ENCODE measurements at places on chromosomes 1 and 21. TPM values are rescaled to one million over a fixed set of nuclear protein-coding genes. Genes with fewer than 3 reads are reported as not detected.

GRCh38 chr1:7420098-7420445 is 351.0 kb upstream of the VAMP3 start:
- DNase-seq = no peak

DNA sequence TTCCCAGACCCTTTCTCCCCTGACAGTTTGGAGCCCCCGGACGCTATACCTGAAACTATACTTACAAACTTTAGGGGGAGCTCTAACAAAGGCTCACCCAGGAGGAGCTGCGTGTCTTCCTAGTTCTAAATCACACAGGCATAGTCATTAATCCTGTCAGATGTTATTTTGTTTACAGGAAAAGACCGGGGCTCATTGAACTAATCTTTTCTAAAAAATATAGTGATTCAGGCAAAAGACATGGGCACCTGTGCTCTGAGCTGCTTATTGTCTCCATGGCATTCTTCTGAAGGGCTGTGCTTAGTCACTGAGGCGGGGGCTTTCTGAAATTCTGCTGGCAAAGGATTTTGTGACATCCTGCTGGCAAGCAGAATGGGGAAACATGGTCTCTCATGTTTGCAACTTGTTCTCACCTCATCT is 1577.0 kb downstream of the NCAM2 start:
- no peak for DNase-seq

GRCh38 chr1:20325407-20325843 is 34.8 kb downstream of the VWA5B1 start:
- no peak for DNase-seq

- no peak for DNase-seq
Measured at GRCh38 chr1:236018885-236019453, 45.9 kb downstream of the NID1 start.

DNA sequence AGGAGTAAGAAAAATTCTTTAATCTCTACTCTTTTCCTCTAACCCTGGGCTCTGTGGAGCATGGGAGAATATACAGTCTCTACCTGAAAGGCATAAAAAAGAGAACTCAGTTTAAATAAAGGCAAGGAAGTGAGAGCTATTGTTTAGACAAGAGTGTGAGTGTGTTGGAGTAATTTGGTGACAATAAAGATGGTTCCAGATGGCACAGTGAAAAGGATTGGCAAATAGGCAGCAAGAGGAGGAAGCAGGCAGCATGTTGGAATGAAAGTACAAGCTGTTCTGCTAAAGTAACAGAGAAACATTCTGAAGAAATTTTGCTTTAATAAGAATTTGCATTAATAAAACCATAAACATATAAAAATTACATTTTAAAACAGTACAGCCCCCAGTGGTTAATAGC is 163.4 kb downstream of the DNM3 start:
- DNase-seq = no peak

- no peak for DNase-seq
Measured at GRCh38 chr1:155873860-155874259, 14.5 kb downstream of the SYT11 start.

DNA sequence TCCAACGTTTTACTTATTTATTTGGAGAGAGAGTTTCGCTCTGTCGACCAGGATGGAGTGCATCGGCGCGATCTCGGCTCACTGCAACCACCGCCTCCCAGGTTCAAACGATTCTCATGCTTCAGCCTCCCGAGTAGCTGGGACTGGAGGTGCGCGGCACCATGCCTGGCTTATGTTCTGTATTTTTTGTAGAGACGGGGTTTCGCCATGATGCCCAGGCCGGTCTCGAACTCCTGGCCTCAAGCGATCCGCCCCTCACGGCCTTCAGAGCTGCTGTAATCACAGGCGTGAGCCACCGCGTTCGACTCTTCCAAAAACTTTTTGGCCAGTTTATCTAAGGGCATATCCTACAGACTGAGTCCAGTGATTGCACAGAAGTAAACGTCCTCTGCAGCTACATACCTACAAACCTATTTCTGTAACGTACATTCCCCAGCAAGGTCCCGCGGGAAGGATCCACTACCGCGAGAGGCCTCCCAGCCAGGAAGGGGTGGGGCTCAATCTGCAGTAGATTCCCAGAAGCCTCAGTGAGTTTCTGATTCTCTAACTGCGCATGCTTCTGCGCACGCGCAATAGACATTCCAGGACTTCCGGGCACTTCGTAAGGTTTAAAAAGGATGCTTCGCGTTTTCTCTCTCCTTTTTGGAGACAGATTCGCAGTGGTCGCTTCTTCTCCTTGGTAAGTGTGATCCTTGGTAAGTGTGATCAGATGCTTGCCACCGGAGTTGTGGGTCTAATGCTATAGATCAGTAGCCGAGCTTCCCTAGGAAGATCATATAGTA is at the start of gene RCC1:
Gene RCC1 (plus strand): TSS at position 638 of the 782 bp plus-strand sequence. CDS start 23,824 bp downstream, outside the sequence.
- peak; percentile 98 for DNase-seq

DNA sequence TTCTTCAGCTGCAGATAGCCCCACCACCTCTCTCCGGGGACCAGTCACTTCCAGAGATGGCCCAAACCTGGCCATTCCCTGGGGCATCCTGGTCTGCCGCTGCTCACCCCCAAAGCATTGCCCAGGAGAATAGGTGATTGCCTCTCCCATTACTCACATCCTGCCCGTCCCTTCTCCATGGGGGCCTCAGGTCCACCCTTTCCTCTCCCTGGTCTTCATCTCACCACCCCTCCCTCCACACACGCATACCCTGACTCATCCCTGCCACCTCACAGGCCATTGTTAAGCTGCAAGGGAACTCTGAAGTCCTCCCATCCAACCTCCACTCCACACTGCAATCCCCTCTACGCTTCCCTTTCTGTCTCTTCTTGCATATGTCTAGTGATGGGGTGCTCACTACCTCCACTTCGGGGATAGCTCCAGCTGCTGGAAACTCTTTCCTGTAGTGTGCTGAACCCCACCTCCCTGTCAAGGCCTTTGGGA is at the start of gene PLEKHG5:
Gene PLEKHG5 (minus strand): TSS at position 188 of the 483 bp plus-strand sequence. CDS start 14,096 bp downstream, outside the sequence.
- no peak for DNase-seq

- no peak for DNase-seq
Measured at GRCh38 chr1:71640116-71640515, 559.3 kb upstream of the ZRANB2 start.

SLC44A5 gene
- total RNA-seq = not detected

KRTAP6-1 gene
- total RNA-seq = not detected

SELP gene
- 0.48 TPM for total RNA-seq

WNT2B gene
- total RNA-seq = not detected

HNRNPU gene
- total RNA-seq = 469 TPM

INTS11 gene
- total RNA-seq = 123 TPM

SRRM1 gene
- total RNA-seq = 183 TPM

CCDC30 gene
- total RNA-seq = 2.2 TPM

CELA2B gene
- total RNA-seq = not detected

Data from activated CD4-positive, alpha-beta T cell treated with anti-CD3 and anti-CD28 coated beads, Interleukin-2, amount 10 ng/mL, durations not matched to agents 7 days and 5 days (primary cell).